GM20000 (cell line): ENCODE measurements at places on chromosomes 6 and 20.
A peak's percentile ranks its signal among the peaks of the same experiment; 100 is the strongest.

DNA sequence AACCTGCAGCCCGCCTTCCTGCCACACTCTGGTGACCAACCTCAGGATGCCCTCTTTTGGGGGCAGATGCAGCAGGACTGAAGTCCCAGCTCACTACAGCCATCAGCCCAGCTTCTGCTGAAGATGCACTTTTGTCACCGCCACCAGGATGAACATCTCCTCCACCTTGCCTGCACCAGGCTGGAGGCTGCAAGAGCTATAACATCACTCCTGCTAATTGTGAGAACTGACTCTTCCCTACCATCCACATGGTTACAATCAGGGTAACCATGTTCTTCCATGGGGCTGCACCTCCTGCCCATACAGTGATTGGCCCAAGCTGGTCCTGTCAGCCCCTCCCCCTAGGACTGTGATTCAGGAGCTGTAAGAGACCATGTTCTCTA lies 2.0 kb upstream of the ACTL10 start:
- DNase-seq = no peak

- DNase-seq = no peak
Observed at GRCh38 chr6:149249370-149250357, 67.8 kb upstream of the TAB2 start.

- DNase-seq = no peak
Observed at GRCh38 chr6:51788121-51788520, 299.3 kb downstream of the PKHD1 start.

DNA sequence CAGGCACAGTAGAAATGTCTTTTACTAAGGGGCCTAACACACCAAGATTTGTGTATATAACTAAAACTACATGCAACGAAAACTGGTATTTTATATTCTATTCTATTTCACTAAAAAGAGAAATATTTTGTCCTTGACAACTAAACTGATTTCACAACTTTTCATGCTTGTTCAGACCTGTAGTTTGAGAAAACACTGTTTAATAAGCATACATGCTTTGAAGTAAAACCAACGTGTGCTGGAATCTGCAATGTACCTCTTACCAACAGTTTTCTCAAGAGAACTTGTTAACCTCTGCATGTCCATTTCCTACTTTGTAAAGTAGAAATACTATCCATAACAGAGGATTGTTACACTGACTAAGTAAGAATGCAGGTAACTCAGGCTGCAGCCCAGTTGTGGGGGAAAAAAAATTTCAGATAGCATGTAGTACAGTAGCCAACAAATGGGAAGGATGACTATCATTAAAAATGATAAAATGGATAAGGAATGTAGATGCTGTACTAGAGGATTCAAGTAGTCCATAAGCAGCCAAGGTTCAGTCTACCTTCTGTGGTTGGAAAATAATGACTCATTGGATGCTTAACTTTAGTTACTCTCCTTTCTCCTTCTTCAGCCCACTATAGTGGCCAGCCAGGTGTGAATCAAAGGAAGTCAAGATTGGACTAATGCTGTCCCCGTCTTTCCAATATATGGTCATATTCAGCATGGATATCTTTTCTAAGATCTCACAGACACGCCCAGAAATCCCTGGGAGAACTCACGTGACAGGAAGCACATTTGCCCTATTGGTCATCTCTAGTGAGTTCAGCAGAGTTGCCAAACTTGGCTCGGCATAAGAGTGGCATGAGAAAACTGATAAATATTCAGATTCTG lies 65.2 kb downstream of the HFE start:
- no peak for DNase-seq

GRCh38 chr6:152380993-152381898 lies 255.9 kb downstream of the SYNE1 start:
- no peak for DNase-seq

DNA sequence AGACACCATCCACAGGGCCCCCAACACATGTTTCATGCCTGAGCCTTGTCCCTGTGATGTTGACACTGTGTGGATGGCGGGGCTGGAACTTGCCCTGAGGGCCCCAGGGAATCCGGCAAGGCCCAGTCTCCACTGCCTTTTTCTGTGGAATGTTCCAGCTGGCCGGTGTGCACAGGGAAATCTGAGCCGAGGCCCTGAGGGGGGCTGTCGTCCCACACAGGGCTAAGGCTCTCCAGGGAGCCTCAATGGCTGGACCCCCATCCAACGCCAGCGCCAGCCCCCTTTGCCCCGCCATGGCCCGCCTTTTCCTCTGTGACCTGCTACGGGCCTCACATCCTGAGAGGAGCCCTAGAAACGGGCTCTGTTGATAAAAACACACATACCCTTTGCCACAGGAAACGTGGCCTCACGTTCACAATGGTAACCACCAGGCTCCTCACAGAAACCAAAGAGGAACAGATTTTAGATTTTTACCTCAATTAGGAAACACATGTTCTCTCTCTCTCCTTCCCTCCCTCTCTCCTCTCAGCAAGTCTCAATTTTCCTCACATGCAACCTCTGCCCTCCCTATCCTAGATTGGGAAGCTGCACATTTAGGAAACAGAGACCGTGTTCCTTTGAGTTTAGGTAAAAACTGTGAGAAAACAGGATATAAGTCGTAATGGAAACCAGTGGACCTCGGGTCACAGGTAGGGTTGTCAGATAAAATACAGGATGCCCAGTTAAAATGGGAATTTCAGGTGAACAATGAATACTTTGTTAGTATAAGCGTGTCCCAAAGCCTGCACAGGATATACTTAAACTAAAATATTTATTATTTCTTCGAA lies 13.7 kb upstream of the ZNF831 start:
- no peak for DNase-seq

- no peak for DNase-seq
Observed at GRCh38 chr6:1363298-1363697, 26.1 kb upstream of the FOXF2 start.

- no peak for DNase-seq
Observed at GRCh38 chr6:44395501-44395900, 8.0 kb downstream of the CDC5L start.

DNA sequence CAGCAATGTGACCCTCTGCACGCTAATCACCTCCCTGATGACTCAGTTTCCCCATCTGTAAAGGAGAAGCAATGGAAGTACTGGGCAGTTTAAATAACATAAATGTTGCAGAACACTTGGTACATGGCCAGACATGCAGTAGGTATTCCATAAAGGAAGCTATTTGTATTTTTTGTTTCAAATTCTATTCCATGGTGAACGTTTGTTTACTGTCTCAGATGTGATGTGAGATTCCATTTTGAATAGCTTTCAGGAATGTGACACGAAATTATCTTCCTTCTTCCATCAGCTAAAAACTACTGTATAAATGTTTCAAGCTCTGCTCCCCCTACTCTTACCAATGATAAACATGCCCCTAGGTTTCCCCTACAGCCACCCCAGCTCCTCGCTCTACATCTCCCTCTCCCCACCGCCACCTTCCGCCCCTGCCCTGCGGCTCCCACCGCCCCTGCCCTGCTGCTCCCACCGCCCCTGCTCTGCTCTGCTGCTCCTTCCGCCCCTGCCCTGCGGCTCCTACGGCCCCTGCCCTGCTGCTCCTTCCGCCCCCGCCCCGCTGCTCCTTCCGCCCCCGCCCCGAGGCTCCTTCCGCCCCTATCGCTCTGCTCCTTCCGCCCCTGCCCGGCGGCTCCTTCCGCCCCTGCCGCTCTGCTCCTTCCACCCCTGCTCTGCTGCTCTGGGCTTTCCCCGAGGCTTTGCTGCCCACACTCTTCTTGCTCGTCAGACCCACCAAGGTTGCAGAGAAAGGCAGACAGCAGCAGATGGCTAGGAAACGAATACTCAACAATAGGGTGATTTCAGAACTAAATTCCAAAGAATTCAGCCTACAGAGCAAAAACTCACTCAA lies 78.9 kb downstream of the THBS2 start:
- no peak for DNase-seq

GRCh38 chr6:143160015-143160414 lies 99.3 kb downstream of the AIG1 start:
- DNase-seq = no peak

- no peak for DNase-seq
Observed at GRCh38 chr6:53796451-53796780, 1.6 kb downstream of the LRRC1 start.

- peak; percentile 4 for DNase-seq
Observed at GRCh38 chr6:88916615-88917208, 46.7 kb downstream of the RNGTT start.

GRCh38 chr6:117531809-117532725 lies 49.6 kb downstream of the DCBLD1 start:
- DNase-seq = no peak

- no peak for DNase-seq
Observed at GRCh38 chr20:60469829-60470228, 511.6 kb downstream of the CDH26 start.

DNA sequence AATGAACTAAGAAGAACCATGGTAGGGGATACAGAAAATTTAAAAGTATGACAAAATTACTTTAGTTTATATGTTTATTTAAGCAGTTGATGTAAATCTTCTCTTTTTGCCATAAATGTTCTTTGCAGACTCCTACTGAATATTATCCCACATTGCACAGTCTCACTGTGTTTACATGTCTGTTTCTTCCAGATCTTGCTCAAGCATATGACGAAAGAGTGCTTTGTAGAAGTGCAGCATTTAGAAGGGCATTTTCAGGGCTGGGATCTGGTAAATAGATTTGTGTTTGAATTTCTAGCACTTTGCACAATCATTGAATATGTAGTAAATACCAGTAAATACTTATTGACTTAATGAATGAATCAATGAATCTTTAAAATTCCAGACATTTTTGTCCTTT lies 152.0 kb upstream of the EPHA7 start:
- DNase-seq = no peak

GRCh38 chr20:63895202-63895951 lies 451 bp downstream of the DNAJC5 start:
- DNase-seq = no peak

DNA sequence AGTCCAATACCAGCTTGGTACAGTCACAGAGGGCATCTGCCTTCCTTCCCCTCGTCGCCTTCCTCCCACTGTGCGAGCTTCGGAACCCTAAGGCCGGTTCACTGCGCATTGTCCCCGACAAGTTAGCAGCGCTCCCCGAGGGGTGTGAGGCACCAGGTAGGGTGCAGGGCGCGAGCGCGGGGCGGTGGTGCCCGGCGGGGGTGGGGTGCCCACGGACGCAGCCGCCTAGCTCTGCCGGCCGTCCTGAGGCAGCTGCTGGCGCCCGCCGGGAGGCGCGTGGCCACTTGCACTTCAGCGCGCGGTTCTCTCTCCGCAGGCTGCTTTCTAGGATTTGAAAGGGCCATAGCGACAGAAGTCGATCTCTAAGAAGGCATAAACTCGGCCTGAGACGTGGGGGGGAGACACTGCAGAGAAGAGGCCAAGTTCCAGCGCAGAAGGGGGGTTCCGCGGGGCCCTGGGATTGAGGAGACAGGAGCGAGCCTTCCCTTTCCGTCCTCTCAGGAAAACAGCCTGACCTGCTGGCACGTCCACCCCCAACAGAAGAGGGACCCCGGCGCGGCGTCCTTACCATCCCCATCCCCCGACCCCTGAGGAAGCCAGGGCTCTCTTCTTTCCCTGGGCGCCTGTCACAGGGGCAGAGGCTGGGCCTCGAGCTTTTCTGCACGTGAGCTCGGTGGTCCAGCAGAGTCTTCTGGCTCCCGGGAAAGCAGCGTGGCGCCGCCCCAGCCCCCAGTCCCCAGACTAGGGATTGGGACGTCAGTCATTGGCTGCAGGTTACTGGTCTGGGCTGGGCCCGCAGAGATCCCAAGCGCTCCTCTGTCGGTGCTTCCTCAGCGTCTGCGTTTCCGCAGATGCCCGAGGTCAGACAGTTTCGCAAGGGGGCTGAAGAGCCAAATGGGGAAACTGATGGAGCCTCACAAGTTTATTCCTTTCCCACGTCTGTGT lies 15.6 kb upstream of the PRDM13 start:
- no peak for DNase-seq

GRCh38 chr6:11869672-11870340 lies 91.2 kb upstream of the ADTRP start:
- DNase-seq = no peak

- no peak for DNase-seq
Observed at GRCh38 chr6:142857233-142857761, 87.7 kb downstream of the HIVEP2 start.

DNA sequence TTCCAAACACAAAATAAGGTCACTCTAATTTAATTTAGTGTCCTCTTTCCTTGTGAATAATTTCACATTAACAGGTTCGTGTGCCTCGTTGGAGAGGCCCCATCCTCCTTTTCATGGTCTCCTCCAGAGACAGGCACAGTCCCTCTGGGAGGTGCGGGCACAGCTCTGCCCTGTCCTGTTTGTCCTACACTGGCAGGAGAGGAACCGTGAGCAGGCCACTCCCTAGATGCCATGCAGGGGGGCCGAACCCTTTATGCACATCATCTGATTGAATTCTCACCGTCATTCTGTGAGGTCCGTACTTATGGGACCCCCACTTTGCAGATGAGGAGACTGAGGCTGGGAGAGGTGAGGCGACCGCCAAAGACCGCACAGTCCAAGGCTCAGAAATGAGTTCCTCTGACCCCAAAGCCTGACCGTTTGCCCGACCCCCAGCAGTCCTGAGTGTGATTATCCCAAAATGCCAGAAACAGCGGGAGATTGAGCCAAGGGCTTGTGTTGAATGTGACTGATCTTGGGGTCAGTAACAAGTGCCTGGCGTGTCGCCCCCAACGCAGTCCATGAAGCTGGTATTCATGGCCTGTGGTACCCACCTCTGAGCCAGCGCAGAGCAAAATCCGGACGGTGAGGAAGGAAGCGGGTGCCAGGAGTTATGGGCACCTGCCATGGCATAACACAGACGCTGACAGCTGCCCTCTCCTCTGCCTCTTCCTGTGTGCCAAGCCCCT lies 43.5 kb downstream of the PMEPA1 start:
- DNase-seq = no peak

GRCh38 chr6:43846556-43846955 lies 76.5 kb downstream of the VEGFA start:
- DNase-seq = no peak

DNA sequence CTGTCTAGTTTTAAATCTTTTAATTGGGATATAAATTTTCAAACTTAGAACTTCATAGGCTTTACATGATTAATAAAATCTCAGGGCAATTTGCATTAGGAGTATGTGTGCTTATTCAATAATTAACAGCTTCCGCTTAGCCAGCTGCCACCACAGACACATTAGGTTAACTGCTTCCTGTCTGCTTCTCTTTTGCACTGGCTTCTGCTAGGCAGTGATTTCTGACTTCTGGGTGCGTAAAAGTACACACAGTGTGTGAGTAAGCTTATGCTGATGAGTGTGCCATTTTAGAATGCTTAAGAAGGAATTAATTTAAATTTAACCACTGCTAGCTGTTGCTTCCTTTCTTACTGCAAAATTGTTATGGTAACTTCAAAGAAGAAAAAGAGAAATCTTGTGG lies 73.9 kb downstream of the F13A1 start:
- DNase-seq = peak; percentile 9
